ENCODE measurements at places on chromosomes 5 and 9.

DNA sequence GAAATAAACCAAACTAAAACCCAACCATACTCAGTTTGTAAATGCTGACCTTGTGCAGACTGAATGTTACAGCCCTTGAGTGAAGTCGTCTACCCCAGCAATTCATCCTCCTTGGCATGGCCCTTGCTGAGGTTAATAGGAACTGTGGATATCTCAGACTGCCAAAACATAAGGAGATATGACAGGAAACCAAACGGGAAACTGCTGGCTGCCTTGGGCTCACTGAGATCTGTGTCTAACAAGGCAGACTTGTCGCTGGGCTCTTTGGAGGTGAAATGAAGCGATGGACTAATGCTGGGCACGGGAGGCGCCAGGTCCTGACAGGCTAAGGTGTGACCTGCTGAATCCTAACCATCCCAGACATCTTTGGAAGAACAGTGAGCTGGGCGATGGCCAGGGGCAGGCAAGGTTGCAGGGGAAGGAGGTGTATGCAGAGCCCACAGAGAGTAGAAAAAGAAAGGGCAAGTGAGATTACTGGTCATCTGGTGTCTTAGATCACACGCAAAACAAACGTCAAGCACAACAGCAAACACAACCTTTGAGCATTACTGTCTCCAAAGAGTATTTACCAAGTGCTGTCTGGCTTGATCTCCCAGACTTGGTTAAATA lies 44.6 kb upstream of the ALDH1A1 start:
- DNase-seq = no peak

- DNase-seq = no peak
Observed at GRCh38 chr5:37730896-37731455, 108.9 kb downstream of the GDNF start.

DNA sequence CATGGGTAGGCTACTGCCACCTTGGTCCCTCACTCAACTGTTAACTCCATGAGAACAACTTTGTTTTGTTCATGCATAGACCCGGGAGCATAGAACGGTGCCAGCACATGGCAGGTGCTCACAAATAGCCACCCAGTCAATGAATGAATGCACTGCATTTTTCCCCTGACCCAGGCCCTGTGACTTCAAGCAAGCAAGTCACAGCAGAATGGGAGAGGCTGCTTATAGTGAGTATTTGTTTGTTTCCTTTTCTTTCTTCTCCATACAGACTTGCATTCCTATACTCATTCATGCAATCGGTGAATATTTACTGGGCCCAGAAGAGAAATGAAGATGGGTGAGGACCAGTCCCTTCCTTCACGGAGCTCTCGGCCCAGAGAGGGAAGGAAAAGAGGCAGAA lies 62.0 kb downstream of the SHB start:
- no peak for DNase-seq

GRCh38 chr5:69505306-69505705 lies 12.7 kb downstream of the OCLN start:
- DNase-seq = no peak

GRCh38 chr9:110443146-110443865 lies 105.6 kb upstream of the TXNDC8 start:
- no peak for DNase-seq

DNA sequence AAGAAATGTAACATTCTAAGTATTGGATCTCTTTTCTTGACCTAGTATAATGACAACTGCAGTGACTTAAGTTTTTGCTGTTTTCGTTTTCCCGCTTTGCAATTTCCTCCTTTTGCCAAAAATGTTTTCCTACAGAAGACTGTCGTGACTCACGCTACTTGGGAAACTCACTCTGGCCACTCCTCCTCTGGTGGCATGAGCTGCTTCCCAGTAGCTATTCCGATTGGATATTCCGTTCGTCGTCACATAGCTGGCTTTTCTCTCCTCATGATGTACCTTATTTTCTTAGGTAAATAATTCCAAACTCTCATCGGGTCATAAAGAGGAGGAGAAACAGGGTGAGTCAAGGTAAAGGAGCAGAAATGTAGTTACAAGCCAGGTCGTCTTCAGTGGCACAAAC lies 64.9 kb downstream of the GOLPH3 start:
- no peak for DNase-seq

- no peak for DNase-seq
Observed at GRCh38 chr9:106829666-106830408, 33.1 kb upstream of the ZNF462 start.

DNA sequence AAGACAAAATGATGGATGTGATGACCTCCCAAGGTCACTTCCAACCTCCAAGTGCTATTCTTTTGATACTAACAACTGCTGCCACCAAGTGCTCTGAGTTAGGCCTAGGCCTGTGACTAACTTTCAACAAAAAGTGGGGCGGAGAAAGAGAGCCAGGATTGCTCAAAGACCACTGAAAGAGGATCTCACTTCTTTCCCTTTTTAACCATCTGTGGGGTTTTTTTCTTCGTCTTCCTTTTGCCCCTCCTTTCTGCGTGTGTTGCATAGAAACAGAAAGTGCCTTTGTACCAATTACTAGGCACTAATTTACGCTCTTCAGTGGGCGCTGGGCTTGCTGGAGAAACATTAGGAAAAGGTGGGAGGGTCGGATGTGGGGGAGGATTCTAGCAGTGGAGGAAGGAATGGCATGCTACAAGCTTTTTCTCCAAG lies 8.0 kb downstream of the KLF9 start:
- DNase-seq = no peak

- DNase-seq = no peak
Observed at GRCh38 chr9:77375956-77376532, 198.7 kb downstream of the VPS13A start.

- DNase-seq = no peak
Observed at GRCh38 chr9:101674165-101674564, 64.3 kb downstream of the GRIN3A start.

GRCh38 chr5:107704681-107705401 lies 34.1 kb upstream of the EFNA5 start:
- DNase-seq = no peak

DNA sequence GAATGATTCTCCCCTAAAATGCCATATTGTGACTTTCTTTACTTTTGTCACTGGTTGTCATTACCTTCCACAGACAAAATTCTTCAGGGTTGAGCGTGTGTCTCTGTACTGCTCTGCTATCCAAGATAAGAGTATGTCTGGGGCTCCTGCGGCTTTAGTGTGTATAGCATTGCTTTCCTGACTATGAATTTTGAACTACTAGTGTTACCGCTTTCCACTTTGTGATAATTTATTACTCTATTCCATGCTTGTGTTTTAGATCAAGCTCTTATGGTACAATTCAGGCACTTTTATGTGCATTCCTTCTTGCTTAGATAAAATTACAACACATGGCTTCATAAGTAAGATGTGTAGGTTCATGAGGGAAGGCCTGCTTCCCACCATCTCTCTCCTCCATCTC lies 51.5 kb upstream of the MEF2C start:
- DNase-seq = no peak

- no peak for DNase-seq
Observed at GRCh38 chr5:75656311-75657003, 45.2 kb downstream of the ANKDD1B start.

- DNase-seq = no peak
Observed at GRCh38 chr9:31304576-31304975, 1079.9 kb upstream of the ACO1 start.

DNA sequence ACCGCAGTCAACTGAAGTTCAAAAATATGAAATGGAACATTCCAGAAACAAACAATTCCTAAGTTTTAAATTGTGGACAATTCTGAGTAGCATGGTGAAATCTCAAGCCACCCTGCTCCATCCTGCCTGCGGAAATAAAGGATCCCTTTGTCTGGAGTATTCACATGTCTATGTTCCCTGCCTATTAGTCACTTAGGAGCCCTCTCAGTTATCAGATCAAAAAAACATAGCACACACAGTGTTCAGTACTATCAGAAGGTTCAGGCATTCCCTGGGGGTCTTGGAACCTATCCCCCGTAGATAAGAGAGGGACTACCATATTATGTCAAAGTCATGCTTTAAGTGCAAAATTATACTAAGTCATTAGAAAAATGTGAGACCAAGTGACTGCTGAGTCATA lies 300.8 kb downstream of the SEMA5A start:
- no peak for DNase-seq

- DNase-seq = no peak
Observed at GRCh38 chr5:9851458-9851857, 221.3 kb upstream of the TAS2R1 start.

DNA sequence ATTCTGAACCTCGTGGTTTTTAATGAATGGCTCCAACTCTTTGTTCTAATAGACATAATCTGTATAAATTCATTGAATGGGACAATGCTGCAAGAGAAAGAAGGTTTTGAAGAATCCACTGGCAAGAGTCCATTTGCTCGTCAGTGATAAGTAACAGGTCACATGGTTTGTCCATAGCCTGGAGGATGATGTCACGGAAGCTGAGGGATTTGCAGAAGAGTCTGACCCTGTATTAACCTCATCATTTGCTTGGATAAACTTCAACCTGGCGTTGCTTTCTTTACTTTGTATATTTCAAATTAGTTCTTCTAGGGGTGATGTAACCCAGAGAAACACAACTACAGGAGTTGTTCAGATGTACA lies 197.4 kb downstream of the GAS1 start:
- no peak for DNase-seq

DNA sequence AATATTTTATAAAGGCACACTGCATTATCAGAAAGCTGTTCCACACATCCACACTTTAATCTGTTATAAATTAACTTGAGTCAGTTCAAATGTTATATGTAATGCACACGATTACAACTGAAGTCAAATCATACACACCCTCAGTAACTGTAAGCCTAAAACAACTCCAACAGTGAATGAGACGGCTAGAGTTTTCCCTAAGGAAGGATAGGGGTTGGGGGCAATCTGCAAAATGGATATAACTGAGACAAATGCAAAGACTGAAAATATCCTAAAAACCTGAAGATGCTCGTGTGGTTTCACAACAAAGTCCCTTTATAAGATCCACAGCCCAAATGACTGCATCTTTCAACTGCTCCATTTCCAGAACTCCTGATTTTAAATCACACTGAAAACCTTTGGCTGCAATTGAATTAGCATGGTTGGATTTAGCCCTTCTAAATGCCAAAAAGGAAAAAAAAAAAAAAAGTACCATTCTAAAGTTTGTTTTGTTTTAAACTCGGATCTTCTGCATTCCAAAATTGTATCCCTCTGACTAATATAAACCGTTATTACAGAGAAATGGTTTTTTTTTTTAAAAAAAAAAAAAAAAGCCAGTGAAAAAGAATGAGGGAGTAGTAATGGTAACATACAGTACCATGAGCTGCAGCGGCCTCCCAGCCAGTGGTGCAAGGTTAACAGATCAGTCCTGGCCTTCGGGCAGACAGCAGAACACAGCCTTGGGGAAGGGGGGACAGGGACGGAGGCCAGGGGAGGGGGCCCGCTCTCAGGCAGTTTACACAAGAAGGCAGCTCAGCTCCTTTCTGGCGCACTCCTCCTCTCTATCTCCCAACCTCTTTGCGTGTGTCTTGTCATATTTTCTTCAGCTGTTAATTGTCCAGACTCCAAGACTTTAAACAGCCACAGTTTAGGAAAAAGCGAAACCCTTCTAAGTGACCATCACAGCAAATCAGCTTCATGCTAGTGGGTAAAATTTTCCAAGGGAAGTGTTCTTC lies 166.1 kb downstream of the BNC2 start:
- no peak for DNase-seq

- DNase-seq = no peak
Observed at GRCh38 chr5:148915224-148915817, 88.9 kb downstream of the ADRB2 start.

DNA sequence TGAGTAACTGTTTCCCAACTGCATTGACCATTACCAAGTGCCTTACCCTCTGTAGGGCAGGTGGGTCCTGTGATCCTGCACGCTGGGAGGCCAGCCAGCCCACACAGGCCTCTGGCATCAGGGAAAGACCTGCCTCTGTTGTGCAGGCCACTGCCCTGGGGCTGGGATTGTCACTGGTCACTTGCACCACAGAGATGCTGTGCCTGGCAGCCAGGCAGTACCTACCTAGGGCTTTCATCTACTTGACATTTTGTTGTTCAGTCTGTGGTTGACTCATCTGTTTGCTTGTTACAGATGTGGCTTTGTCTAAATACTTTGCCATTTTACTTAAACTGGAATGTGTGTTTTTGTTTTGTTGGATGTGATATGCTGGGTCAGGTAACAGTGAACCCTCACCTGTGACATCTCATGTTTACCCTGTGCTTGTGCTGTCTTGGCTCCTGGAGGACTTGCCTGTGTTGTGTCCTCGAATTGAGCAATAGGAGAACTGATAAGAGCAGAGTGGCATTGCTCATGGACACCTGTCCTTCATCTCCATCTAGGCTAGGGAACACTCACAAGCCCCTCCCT lies 32.8 kb downstream of the SECISBP2 start:
- no peak for DNase-seq

DNA sequence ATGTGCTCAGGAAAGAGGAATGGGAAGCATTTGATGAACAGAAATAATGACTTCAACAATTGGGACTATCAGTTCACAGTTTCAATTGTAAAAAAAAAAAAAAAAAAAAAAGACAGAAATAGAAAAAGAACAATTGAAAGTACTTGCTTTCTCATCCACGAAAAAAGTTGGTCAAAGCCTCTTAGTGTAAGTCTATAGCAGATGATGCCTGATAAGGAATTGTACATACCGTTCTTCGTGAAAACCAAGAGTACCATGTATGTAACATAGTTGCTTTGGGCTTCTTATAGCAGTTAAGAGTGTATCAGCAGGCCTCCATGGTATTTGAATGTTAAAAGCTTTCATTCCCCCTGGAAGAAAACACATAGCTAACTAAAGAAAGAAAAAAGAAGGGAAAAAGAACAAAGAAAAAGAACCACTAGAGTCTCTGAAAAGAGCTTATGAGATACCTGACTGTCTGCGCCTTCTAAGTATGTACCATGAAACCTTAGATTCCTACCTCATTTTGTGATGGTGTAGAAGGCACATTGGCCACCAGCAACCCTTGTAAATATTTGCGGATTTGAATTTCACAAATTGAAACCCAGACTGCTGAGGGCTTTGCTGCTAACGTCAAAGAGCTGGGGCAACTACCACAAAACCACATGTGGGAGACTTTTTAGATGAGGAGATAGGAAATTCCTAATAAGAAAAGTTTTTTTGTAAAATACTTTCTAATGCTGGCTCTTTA lies 75.2 kb downstream of the TMC1 start:
- DNase-seq = no peak

- DNase-seq = peak; percentile 95
Observed at GRCh38 chr9:137254624-137255447, at the start of gene NELFB. Gene NELFB (plus strand): TSS chr9:137255327.

- DNase-seq = no peak
Observed at GRCh38 chr5:143393524-143393923, 10.0 kb downstream of the NR3C1 start.

DNA sequence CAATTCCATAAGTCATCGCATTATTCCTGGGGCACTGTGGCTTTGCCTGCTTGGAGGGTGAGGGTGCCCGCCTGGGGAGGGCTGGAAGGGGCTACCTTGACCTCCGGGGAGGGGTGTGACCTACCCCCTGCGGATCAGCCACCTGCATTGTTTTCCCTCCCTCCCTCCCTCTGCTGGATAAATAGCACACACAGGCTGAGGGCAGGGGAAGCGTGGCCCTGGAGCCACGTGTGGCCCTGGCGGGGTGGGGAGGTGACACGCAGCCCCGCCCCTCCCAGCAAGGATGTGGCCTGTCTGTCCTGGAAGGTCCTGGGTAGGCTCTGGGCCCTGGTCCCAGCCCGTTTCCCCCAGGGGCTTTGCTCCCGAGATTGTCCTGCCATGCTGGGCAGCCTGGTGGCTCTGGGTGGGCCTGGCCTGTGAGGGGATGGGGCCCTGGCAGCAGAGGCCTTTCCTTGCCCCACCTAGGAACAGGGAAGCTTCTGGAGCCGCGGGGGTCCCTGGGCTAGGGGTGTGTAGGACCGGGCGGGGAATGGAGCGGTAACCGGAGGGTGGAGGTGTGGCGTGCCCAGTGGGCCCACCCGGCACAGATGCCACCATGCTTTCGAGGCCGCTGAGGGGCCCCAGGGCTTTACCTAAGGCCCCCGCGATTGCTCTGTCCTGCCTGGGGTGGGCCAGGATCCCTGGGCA lies 33.4 kb downstream of the RXRA start:
- no peak for DNase-seq
